ENCODE measurements at places on chromosomes 12 and 14. TPM values are rescaled to one million over a fixed set of nuclear protein-coding genes. Genes with fewer than 3 reads are reported as not detected.

GRCh38 chr12:66217342-66217917, 28.4 kb downstream of the IRAK3 start:
- no peak for DNase-seq

- DNase-seq = no peak
Measured at GRCh38 chr14:96364962-96365361, 1.6 kb downstream of the GSKIP start.

- no peak for DNase-seq
Measured at GRCh38 chr14:77105145-77105939, 7.3 kb downstream of the CIPC start.

STAC3 gene
- 2.0 TPM for total RNA-seq

PLXNC1 gene
- total RNA-seq = 4.9 TPM

Measured in body of pancreas (tissue), 4 donors.